ENCODE measurements at places on chromosomes 3 and 15.

- no peak for DNase-seq
These were observed 79.8 kb downstream of the PRICKLE2 start for GRCh38 chr3:64145438-64145837.

DNA sequence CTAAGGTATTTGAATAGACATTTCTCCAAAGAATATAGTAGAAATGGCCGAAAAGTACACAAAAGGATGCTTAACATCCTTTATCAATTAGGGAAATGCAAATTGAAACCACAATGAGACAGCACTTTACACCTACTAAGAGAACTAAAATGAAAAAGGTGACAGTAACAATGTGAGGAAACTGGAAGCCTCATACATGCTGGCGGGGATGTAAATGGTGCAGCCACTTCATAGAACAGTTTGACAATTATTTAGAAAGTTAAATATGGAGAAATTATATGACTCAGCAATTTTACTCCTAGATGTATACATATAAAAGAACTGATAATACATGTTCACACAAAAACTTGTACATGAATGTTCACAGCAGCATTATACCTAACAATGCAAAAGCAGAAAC lies 13.4 kb downstream of the SPICE1 start:
- no peak for DNase-seq

DNA sequence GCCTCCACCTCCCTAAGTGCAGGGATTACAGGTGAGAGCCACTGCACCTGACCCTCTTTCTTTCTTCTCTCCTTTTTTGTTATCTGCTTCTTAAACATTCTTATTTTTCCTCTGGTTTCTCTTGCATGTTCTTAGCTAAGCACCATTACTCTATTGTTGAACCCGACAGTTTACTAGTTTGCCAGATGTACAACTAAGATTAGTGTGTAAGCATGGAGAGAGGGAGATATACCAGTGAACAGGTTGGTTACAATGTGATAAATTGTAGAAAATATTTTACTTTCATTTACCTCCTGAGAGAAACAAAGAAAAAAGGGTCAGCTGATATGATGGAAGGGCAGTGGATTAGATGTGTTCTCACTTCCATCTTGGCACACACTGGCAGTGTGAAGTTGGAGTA lies 4.9 kb downstream of the HAUS2 start:
- DNase-seq, result no peak

GRCh38 chr15:31464216-31465082 lies 137.8 kb downstream of the KLF13 start:
- no peak for DNase-seq

- no peak for DNase-seq
These were observed 24.8 kb downstream of the CACNA1D start for GRCh38 chr3:53519065-53519709.

- DNase-seq, result no peak
These were observed at the start of gene COLQ for GRCh38 chr3:15521573-15521965. COLQ (minus strand) TSS chr3:15521706; CDS start chr3:15521625, 81 bp downstream.

GRCh38 chr3:117903226-117903625 lies 1131.4 kb downstream of the IGSF11 start:
- DNase-seq, result no peak

GRCh38 chr15:79311901-79312553 lies 1.1 kb downstream of the TMED3 start:
- DNase-seq, result no peak

GRCh38 chr3:46749129-46749528 lies 31.5 kb upstream of the PRSS50 start:
- no peak for DNase-seq

Measured in NCI-H774 (cell line).